Activated T-helper 17 cell treated with anti-CD3 and anti-CD28 coated beads, Interleukin-2, amount 50 U/mL, for 72 hours (primary cell): ENCODE measurements at places on chromosomes 11 and 22. TPM values are rescaled to one million over a fixed set of nuclear protein-coding genes. Genes with fewer than 3 reads are reported as not detected.
A peak's percentile ranks its signal among the peaks of the same experiment; 100 is the strongest.

The KLHL35 gene
- total RNA-seq, result 0.50 TPM

GRCh38 chr11:12363373-12363772 is 14.0 kb upstream of the PARVA start:
- peaks cover 18% of the 10 kb centered on the region for H3K4me1 ChIP-seq
- H3K36me3 ChIP-seq, result no peaks in the 10 kb centered on the region
- peak; percentile 35 for ATAC-seq
- peak overlapping the region; percentile 40 for H3K27ac ChIP-seq
- H3K27me3 ChIP-seq, result no peaks in the 10 kb centered on the region

DNA sequence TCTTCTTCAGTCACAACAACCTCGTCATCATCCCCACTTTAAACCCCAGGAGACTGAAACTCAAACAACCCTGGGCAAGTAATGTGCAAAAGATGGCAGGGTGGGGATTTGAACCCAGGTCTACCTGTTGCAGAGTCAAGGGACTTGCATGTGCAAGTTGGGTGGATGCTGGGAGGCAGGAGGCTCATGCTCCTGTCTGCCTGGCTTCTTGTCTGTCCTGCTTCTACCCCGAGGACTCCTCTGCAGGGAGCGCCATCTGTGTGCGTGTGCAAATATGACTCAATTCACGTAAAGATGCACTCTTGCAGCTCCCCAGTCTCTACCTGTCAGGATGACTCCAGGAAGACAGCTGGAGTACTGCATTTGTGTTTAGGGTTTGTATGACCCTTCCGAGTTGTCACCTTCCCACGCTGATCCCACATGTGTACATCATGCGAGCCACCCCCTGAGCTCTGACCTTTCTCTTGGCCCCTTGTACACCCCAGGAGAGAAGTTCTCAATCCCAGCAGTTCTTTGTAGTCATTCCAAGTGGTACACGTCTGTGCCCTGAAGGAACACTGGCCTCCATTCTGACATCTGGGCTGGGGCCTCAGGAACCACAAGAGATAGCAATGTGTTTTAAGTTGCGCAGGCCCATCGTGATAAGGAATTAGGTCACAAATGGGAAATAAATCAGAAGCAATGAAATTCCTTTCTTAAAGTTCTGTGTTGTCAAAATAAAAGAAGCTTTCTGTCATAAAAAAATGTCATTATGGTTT is 95.7 kb downstream of the CWC15 start:
- peaks cover 6% of the 10 kb centered on the region for H3K27me3 ChIP-seq
- no peak overlapping the region for H3K4me3 ChIP-seq
- ATAC-seq, result no peak
- no peaks in the 10 kb centered on the region for H3K36me3 ChIP-seq
- peaks cover 8% of the 10 kb centered on the region for H3K4me1 ChIP-seq

DNA sequence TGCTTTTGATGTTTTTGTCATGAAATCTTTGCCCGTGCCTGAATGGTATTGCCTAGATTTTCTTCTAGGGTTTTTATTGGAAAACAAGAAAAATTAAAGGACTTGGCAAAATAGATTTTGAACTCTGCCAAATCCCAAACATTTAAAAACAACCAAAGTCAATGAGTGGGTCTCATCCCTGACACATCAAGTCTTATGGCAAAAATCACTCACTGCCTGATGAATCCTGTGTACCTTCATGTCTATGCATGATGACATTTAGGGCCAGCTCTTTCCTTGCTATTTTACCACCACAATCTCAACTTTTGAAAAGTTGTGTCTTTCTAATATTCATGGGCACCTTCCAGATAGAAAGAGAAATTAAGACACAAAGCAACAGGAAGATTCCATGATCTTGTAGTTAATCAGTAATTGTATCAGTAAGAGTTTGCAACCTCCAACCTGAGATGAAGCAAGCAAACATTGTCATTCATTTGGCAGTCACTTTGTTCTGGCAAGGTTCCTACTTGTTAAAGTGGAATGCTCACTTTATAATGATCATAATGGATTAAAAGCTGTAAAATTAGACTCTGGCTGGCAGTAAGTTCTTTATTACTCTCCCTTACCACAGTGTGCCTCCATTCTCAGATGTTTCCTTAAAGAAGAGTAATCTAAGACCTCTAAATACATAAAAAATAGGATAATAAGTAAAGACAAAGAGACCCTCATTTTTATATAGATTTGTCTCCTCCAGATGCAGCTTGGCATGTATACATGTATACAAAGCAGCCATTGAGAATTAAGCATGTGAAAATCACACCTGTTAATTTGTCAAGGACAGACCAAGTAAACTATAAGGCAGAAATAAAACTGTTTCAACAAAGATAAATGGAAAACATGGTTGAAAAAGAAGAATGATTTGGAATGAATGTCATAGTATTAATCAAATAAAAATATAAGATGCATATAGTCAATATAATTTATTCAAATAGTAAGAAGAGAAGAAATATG is 51.6 kb downstream of the ETS1 start:
- ATAC-seq, result no peak
- no peak overlapping the region for H3K4me3 ChIP-seq
- H3K27ac ChIP-seq, result peak overlapping the region; percentile 7

GRCh38 chr22:44669561-44669976 is 32.4 kb upstream of the PRR5 start:
- H3K27me3 ChIP-seq, result no peaks in the 10 kb centered on the region
- no peaks in the 10 kb centered on the region for H3K36me3 ChIP-seq
- H3K27ac ChIP-seq, result no peak overlapping the region

GRCh38 chr22:47190276-47190956 is 428.0 kb downstream of the TBC1D22A start:
- no peaks in the 10 kb centered on the region for H3K4me1 ChIP-seq
- H3K27me3 ChIP-seq, result no peaks in the 10 kb centered on the region
- H3K27ac ChIP-seq, result no peak overlapping the region
- no peaks in the 10 kb centered on the region for H3K36me3 ChIP-seq

- no peaks in the 10 kb centered on the region for H3K36me3 ChIP-seq
- no peak overlapping the region for H3K27ac ChIP-seq
- H3K27me3 ChIP-seq, result no peaks in the 10 kb centered on the region
- no peak overlapping the region for H3K4me3 ChIP-seq
These were observed 1558.6 kb upstream of the RAG2 start for GRCh38 chr11:38156495-38157146.

GRCh38 chr11:109864834-109865547 is 228.2 kb upstream of the ZC3H12C start:
- ATAC-seq, result no peak
- H3K4me1 ChIP-seq, result no peaks in the 10 kb centered on the region
- H3K36me3 ChIP-seq, result no peaks in the 10 kb centered on the region
- no peak overlapping the region for H3K4me3 ChIP-seq
- H3K27ac ChIP-seq, result no peak overlapping the region
